ENCODE measurements at places on chromosomes 11 and 22. TPM values are rescaled to one million over a fixed set of nuclear protein-coding genes. Genes with fewer than 3 reads are reported as not detected.

- DNase-seq, result no peak
Measured at GRCh38 chr11:129637473-129637872, 178.2 kb upstream of the TMEM45B start.

- peak; percentile 79 for DNase-seq
Measured at GRCh38 chr22:46027211-46028105, 50.5 kb upstream of the WNT7B start.

DNA sequence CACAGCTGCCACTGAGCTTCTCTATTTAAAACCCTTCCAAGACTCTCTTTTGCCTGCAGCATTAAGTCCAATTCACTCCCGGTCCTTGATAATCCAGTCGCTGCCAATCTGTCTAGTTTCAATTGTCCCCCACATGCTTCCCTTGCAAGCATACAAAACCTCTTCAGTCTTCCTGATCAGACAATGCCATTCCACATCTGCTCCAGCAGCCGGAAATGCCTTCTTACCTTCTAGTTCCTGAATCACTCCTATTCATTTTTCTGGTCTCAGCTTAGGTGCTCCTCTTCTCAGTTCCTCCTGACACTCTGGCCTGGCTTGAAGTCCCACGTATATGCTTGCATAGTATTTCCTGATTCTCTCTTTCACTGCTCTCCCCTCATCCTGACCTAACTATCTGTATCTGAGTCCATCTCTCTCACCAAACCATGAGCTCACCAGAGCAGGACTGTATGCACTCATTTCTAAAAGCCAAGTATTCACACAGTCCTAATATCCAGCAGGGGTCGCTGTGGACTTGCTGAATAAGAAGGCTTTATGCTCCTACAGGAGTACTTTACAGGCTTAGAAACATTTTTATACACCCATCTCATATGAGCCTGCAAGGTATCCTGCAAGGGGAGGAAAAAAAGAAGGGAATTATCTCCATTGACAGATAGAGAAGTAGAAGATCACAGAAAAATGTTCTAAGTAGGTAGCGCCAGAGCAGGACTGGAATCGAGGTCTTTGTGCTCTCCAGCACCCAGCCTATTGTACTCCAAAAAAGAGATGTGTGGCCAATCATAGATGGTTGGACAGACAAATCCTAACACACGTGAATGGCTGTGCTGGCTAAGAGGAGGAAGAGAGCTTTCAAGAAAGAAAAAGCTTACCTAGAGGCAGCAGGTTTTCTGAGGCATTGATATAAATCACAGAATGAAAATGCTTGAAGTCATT is 19.2 kb downstream of the XRRA1 start:
- peak; percentile 76 for DNase-seq

- no peak for DNase-seq
Measured at GRCh38 chr11:46588915-46589314, 4.9 kb downstream of the AMBRA1 start.

GRCh38 chr11:93733474-93733873 is 7.8 kb downstream of the TAF1D start:
- no peak for DNase-seq

- DNase-seq, result peak; percentile 38
Measured at GRCh38 chr11:119756169-119756865, 27.3 kb upstream of the NECTIN1 start.

DNA sequence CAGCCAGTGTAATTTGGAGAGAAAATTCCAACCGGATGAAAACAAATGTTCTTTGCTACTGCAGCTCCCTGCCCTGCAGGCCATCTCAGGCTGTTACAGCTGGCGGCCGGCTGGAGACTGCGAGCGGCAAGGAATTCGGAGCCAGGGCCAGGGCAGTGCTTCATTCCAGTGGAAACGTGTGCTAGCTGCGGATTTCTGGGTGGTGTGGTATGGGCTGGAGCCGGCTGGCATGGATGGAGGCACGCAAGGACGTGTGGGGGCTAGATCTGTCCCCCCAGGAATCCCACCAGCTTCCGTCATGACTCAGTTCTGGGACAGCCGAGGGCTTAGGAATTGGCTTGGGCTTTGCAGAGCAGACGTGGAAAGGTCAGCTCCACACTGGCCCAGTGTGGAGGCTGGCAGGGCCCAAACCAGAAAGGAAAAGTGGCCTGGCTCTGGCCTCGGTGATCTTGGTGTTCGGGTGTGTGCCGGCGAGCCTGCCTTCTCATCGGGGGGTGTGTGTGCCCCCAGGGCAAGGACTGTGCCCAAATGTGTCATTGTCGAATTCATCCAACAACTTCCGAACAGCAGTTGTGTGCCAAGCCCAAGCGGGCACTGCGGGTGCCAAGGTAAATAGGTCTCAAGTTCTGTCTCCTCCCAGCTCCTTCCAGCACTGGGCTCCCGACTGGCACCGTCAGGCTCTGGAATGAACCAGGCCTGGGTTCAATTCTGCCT is 48.1 kb upstream of the SHISAL1 start:
- DNase-seq, result no peak

- no peak for DNase-seq
Measured at GRCh38 chr22:18968011-18968749, 32.1 kb upstream of the PRODH start.

DNA sequence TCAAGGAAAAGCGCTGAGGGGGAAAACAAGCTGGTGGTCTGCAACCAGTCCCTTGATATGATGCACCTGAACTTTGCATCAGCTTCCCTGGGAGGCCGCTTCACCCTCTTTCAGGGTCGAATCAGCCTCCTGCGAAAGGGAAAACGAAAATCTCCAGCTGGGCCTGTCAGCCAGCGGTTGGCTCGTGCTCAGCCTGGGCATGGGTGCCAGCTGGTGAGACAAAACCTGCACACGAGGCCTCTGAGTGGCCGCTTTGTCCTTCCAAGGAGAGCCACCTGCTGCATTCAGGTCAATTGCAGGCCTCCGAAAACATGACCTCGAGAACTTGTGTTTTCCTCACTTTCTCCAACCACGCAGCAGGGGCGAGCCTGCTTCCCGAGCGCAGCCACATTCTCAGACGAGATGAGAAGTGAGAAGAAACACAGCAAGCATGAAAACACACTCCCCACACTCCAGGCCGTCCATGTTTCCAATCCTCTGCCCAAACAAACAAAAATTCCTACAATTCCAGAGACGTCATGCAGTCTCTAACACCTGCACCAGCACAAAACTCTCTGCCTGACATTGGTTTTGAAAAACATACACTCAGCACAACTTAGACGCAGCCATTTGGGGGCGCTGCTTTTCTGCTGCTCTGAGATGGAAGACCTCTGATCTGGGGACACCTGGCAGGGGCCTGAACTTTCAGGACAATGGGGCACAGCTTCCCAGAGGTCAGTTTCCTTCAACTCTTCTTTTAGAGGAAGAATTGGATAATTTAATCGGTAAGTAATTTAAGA is 77.1 kb downstream of the DHCR7 start:
- no peak for DNase-seq

GRCh38 chr22:22155607-22156006 is 89.0 kb upstream of the VPREB1 start:
- DNase-seq, result no peak

GRCh38 chr11:36149538-36150242 is 139.5 kb downstream of the COMMD9 start:
- DNase-seq, result no peak

DNA sequence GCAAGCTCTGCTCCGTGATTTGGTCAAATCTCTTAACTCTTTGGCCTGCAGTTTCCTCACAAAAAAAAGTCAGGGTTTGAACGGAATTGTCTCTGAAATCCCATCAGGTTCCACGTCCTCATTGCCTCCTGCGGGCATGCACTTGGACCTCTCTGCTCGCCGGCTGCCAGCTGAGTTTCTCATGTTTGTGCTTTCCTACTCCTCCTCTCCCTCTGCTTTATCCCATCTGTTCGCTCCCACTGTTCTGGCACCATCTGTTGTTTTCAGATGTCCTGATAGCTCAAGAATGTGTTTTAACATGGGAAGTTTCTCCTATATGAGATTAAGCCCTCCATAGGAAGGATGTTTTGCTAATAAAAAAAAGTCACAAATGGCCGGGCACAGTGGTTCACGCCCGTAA is 49.4 kb upstream of the ARHGAP42 start:
- DNase-seq, result no peak

DNA sequence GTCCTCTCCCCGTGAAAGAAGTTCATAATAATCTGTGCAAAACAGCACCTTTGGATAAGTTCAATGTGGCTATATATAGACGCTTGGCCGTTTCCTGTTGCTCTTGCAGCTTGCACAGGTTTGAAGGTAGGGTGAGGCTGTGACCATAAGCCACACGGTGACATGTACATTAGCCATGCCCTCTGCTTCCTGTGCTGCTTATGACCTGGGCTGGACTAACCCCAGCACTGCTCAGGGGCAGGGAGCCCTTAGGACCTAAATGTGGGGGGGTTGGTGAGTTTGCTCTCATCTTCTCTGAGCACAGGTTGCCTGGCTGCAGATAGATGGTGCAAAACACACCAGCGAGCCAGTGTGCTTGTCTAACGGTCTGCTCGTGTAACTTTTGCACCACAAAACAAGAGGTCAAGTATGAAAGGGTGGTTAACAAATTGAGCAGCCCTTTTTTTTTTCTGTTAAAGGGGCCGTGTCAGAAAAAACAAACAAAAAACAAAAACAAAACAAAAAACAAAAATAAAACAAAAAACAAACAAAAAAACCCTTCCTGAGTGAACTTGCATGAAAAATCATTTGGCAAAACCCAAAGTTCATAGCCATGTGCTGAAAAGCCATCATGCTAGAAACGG is 37.3 kb downstream of the FLI1 start:
- DNase-seq, result no peak

DNA sequence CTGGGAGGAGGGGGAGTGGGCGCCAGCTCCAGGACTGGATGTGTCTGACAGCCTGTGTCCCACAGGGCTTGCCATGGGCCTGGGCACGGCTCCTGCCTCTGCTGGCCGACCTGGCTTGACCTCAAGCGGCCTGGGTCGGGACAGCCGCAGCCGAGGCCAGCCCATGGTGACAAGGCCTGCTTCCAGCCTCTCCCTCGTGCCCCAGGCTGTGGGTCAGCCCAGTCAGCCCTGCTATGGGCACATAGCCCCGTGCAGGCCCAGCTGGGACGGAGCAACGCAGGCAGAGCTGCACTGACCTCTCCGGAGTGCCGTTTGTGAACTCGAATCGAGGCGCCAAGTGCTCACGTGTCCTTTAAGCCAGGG is 17.9 kb downstream of the OSBPL5 start:
- DNase-seq, result no peak

GRCh38 chr11:46235777-46236688 is 41.4 kb upstream of the CREB3L1 start:
- DNase-seq, result no peak

- DNase-seq, result no peak
Measured at GRCh38 chr11:5550440-5551095, 2.2 kb upstream of the OR52H1 start.

- no peak for DNase-seq
Measured at GRCh38 chr11:79150966-79151365, 289.9 kb downstream of the TENM4 start.

DNA sequence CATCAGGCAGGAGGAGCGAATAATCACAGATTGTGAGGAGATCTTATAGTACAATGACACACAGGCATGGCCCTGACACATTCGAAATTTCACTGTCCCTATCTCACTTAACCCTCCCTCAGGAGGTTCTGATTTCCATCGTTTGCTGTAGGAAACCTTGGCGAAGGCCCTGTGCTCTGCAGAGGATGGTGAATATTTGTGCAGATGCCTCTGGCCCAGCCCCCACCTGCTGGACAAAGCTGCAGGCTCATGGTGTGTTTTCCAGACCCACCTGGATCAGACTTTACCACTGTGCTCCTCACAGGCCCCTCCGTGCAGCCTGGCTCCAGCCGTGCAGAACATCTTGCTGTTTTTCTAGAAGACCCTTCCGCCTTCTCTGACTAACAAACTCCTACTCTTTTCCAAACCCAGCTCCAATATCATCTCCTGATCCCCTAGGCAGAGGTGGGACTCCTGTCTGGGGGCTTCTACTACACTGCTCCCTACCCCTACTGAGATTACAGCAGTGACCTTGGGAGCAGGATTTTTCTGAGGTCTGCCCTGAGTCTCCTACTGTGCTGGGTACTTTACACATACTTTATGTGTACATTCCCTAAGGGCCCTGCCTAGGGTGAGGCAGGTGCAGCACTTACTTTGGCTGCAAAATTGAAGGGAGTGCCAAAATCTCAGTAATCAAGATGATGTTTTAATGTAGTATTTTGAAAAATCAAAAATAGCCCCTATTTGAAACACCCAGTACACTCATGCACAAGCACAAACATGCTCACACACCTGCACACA is 412.7 kb downstream of the SOX6 start:
- no peak for DNase-seq

GRCh38 chr11:57885298-57886050 is 123.9 kb downstream of the CTNND1 start:
- no peak for DNase-seq

DNA sequence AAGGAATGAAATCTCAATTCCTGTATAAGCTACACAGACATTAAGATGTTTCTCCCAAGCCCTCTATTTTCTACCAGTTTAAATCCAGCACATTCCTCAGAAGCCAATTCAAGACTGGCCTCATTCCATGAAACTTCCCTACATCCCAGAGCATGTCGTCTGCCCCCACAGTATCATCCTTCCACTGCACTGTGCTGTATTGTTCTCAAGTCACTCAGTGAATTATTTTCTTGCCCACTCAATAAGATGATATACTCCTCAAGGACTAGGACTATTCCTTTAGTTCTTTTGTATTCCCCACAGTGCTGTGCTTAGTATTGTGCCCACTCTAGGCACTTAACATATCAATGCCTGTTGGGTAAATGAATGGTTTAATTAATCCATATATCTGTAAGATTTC is 203.1 kb upstream of the BLID start:
- no peak for DNase-seq

- DNase-seq, result peak; percentile 82
Measured at GRCh38 chr11:67351275-67352005, 1.9 kb downstream of the POLD4 start.

DNA sequence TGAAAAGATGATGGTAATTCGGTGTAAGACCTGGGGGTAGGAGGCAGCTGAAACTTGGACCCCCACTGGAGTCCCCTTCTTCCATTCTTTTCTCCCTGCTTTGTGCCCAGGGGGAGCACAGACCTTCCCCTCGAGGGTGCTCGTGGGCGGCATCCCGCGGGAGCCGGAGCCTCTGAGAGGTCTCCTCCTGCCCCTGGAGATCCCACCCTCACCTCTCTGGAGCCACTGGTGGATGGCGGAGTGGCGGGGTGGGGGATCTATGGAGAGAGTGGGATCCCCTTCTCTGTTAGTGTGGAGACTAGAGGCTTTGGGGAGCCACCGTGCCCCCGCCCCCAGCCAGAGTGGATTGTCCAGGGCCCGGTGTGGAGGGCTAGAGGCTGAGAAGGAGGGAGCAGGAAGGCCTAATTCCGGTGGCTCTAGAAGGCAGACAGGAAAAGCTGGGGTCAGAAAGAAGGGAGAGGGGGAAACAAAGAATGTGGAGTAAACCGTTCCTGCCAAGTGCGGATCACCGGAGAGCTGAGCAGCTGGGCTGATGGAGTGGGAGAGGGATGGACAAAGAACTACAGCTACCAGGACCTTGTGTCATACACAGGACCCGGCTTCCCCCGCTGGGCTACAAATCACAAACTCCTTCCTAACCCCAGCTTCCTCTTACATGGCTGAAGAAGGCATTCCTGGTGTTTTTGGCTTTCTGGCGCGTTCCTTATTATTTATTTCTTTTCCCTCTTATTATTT is 41.9 kb downstream of the KCNJ1 start:
- no peak for DNase-seq

PLAAT5 gene
- total RNA-seq, result 0.32 TPM

CCDC134 gene
- total RNA-seq, result 2.9 TPM

TEX54 gene
- total RNA-seq, result not detected

CHRNA10 gene
- total RNA-seq, result 0.89 TPM

SERPIND1 gene
- 0.13 TPM for total RNA-seq

VPREB3 gene
- total RNA-seq, result 2.1 TPM

WNT7B gene
- total RNA-seq, result not detected

CNGA4 gene
- total RNA-seq, result not detected
